Activated CD4-positive, alpha-beta T cell treated with anti-CD3 and anti-CD28 coated beads, Interleukin-2, Interleukin-6, amounts not matched to agents 100 ng/mL and 50 ng/mL, durations not matched to agents 16 hours and 8 hours (primary cell): ENCODE measurements at places on chromosomes 7 and 10.

GRCh38 chr7:99694201-99694911 lies 14.6 kb upstream of the CYP3A5 start:
- no peak for DNase-seq

GRCh38 chr7:158109364-158110033 lies 478.1 kb downstream of the PTPRN2 start:
- DNase-seq, result no peak

- DNase-seq, result no peak
These were observed 5.9 kb downstream of the SLIT1 start for GRCh38 chr10:97179731-97180362.

- DNase-seq, result no peak
These were observed 25.1 kb upstream of the NRBF2 start for GRCh38 chr10:63107943-63108437.

DNA sequence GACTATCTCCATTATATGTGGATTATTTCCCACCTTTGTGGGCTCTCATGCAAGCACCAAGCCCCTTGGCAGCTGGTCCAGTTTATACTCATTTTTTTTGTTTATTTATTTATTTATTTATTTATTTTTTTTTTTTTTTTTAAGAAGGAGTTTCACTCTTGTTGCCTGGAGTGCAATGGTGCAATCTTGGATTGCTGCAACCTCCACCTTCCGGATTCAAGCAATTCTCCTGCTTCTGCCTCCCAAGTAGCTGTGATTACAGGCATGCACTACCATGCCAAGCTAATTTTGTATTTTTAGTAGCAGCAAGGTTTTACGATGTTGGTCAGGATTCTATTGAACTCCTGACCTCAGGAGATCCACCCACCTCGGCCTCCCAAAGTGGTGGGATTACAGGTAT lies 2.8 kb downstream of the PRTFDC1 start:
- no peak for DNase-seq
